ENCODE measurements at places on chromosomes 7 and 10. TPM values are rescaled to one million over a fixed set of nuclear protein-coding genes. Genes with fewer than 3 reads are reported as not detected.
A peak's percentile ranks its signal among the peaks of the same experiment; 100 is the strongest.

GRCh38 chr7:79552463-79552862 is 99.0 kb upstream of the MAGI2 start:
- no peaks in the 10 kb centered on the region for H3K36me3 ChIP-seq
- H3K4me3 ChIP-seq = no peak overlapping the region
- no peak for DNase-seq
- no peaks in the 10 kb centered on the region for H3K27me3 ChIP-seq

- H3K4me3 ChIP-seq = no peak overlapping the region
- H3K27ac ChIP-seq = no peak overlapping the region
- H3K36me3 ChIP-seq = peaks cover 35% of the 10 kb centered on the region
- no peak for DNase-seq
- H3K27me3 ChIP-seq = no peaks in the 10 kb centered on the region
Measured at GRCh38 chr10:113732160-113732881, 19.2 kb upstream of the PLEKHS1 start.

DNA sequence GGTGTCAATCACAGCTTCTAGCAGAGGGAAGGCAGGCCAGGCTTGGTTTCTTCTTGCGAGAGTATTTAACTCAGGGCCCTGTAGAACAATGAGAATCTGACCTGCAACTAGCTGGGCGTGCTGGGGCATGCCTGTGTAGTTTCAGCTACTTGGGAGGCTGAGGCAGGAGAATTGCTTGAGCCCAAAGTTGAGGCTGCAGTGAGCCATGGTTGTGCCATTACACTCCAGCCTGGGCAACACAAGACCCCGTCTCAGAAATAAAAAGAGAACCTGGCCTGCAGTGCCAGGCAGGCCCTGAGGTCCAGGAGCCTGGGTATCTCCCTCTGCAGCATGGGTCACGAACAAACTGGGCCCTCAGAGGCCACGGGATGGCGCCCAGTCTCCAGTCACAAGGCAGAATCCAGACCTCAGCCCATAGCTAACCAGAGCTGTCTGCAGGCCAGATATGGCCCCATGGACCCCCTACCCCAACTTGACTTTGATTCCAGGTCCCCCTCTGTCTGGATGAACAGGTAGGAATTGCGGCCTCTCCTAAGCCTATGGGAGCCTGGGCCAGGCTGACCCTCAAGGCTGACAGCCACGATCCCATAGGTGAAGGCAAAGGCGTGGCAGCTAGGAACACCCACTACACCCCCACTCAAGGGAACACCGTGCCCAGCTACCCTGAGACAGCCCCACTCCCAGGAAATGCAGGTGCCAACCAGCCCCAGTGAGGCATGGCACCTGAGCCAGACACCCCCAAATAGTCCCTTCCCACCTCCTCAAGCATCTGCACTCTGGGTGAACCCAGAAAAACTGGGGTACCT is 102.7 kb upstream of the TNRC18 start:
- H3K36me3 ChIP-seq = peaks cover 65% of the 10 kb centered on the region
- peak overlapping the region; percentile 96 for H3K4me3 ChIP-seq
- peak; percentile 55 for DNase-seq
- peaks cover 1% of the 10 kb centered on the region for H3K27me3 ChIP-seq

DNA sequence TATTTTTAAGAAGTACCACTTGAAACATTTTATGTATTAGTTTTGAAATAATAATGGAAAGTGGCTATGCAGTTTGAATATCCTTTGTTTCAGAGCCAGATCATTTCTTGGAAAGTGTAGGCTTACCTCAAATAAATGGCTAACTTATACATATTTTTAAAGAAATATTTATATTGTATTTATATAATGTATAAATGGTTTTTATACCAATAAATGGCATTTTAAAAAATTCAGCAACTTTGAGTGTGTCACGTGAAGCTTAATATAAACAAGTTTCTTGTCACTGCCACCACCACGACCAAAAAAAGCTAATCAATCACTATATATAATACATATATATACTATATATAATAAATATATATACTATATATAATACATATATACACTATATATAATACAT is 4.8 kb downstream of the IL6 start:
- no peak overlapping the region for H3K27ac ChIP-seq
- H3K27me3 ChIP-seq = peaks cover 50% of the 10 kb centered on the region
- H3K36me3 ChIP-seq = no peaks in the 10 kb centered on the region
- DNase-seq = no peak
- H3K4me1 ChIP-seq = peaks cover 34% of the 10 kb centered on the region

GRCh38 chr7:938546-939185 is 15.8 kb downstream of the ADAP1 start:
- no peak for DNase-seq
- H3K4me1 ChIP-seq = peaks cover 24% of the 10 kb centered on the region
- H3K27me3 ChIP-seq = peaks cover 4% of the 10 kb centered on the region
- H3K27ac ChIP-seq = no peak overlapping the region
- no peak overlapping the region for H3K4me3 ChIP-seq

DNA sequence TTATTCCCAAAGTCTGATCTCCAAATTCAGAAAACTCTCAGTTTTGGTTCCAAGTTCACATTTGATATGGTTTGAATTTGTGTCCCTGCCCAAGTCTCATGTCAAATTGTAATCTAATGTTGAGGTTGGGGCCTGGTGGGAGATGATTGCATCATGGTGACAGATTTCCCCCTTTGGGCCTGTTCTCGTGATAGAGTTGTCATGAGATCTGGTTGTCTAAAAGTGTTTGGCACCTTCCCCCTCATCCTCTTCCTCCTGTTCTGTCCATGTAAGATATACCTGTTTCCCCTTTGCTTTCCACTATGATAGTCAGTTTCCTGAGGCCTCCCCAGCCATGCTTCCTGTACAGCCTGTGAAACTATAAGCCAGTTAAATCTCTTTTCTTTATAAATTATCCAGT is 138.6 kb downstream of the ARL4A start:
- H3K4me1 ChIP-seq = no peaks in the 10 kb centered on the region
- H3K4me3 ChIP-seq = no peak overlapping the region
- DNase-seq = no peak
- H3K36me3 ChIP-seq = no peaks in the 10 kb centered on the region
- H3K27ac ChIP-seq = no peak overlapping the region

AKR1C1 gene
- 0.79 TPM for total RNA-seq

GRCh38 chr7:137975221-137975620 is 26.7 kb downstream of the CREB3L2 start:
- H3K27ac ChIP-seq = no peak overlapping the region
- no peak overlapping the region for H3K4me3 ChIP-seq
- no peak for DNase-seq
- H3K4me1 ChIP-seq = no peaks in the 10 kb centered on the region
- H3K36me3 ChIP-seq = peaks cover 4% of the 10 kb centered on the region
- no peaks in the 10 kb centered on the region for H3K27me3 ChIP-seq

GRCh38 chr7:111101856-111102646 is 11.1 kb downstream of the LRRN3 start:
- no peak for DNase-seq
- peaks cover 87% of the 10 kb centered on the region for H3K36me3 ChIP-seq
- H3K27me3 ChIP-seq = no peaks in the 10 kb centered on the region
- H3K4me3 ChIP-seq = no peak overlapping the region
- H3K27ac ChIP-seq = no peak overlapping the region

- H3K27ac ChIP-seq = peak overlapping the region; percentile 15
Measured at GRCh38 chr7:27661811-27662489, 733 bp downstream of the HIBADH start.

PHTF2 gene
- 34.9 TPM for total RNA-seq

- H3K36me3 ChIP-seq = no peaks in the 10 kb centered on the region
- peak; percentile 54 for DNase-seq
Measured at GRCh38 chr7:128940494-128941322, 3.0 kb downstream of the IRF5 start.

GRCh38 chr10:70308121-70309060 is 24.6 kb upstream of the NPFFR1 start:
- H3K4me1 ChIP-seq = peaks cover 7% of the 10 kb centered on the region
- DNase-seq = no peak
- no peaks in the 10 kb centered on the region for H3K36me3 ChIP-seq
- H3K27me3 ChIP-seq = no peaks in the 10 kb centered on the region
- H3K27ac ChIP-seq = no peak overlapping the region
- H3K4me3 ChIP-seq = no peak overlapping the region

Data from activated CD8-positive, alpha-beta T cell treated with anti-CD3 and anti-CD28 coated beads, Interleukin-2, amount 10 ng/mL, durations not matched to agents 7 days and 5 days (primary cell).